AG09319 (cell line): ENCODE measurements at places on chromosomes 13 and 19.

GRCh38 chr13:21039097-21039800 is 22.1 kb downstream of the LATS2 start:
- DNase-seq, result no peak

DNA sequence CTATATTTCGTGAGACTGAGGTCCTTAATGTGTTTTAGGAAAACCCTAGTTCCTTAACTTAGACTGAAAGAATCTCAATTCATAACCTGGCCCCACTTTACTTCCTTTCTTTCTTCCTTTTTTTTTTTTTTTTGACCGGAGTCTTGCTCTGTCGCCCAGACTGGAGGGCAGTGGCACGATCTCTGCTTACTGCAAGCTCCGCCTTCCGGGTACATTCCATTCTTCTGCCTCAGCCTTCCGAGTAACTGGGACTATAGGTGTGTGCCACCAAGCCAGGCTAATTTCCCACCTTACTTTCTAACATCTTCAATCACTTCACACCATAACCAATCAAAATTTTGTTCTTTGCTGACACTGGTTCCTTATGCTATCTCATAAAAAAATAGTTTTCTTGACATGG is 2097.0 kb downstream of the PCDH9 start:
- DNase-seq, result no peak

- no peak for DNase-seq
Measured at GRCh38 chr19:45940515-45940805, 25.9 kb upstream of the NANOS2 start.

GRCh38 chr13:94331281-94331680 is 148.2 kb downstream of the DCT start:
- no peak for DNase-seq

DNA sequence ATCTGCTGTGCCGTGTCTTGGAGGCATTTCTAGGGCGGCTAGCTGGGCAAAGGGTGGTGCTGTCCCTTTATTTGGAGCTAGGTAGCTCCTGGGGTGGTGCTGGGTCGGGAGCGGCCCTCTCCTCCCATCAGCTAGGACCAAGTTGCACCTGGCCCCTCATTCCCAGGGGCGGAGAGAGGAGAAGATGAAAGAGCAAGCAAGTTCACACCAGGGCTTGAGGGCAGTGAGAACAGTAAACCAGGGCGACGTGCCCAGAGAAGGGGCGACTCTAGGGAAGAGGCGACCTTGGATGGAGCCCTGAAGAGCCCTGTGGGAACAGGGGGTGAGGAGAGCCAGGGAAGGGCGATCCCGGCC is 17.0 kb upstream of the KCNN1 start:
- no peak for DNase-seq

- DNase-seq, result no peak
Measured at GRCh38 chr19:1933244-1933643, 7.7 kb upstream of the CSNK1G2 start.

GRCh38 chr13:53276265-53276664 is 247.7 kb downstream of the OLFM4 start:
- DNase-seq, result no peak

GRCh38 chr19:33813391-33814101 is 16.9 kb downstream of the KCTD15 start:
- DNase-seq, result no peak

GRCh38 chr13:65582160-65582559 is 1648.0 kb downstream of the PCDH9 start:
- no peak for DNase-seq

DNA sequence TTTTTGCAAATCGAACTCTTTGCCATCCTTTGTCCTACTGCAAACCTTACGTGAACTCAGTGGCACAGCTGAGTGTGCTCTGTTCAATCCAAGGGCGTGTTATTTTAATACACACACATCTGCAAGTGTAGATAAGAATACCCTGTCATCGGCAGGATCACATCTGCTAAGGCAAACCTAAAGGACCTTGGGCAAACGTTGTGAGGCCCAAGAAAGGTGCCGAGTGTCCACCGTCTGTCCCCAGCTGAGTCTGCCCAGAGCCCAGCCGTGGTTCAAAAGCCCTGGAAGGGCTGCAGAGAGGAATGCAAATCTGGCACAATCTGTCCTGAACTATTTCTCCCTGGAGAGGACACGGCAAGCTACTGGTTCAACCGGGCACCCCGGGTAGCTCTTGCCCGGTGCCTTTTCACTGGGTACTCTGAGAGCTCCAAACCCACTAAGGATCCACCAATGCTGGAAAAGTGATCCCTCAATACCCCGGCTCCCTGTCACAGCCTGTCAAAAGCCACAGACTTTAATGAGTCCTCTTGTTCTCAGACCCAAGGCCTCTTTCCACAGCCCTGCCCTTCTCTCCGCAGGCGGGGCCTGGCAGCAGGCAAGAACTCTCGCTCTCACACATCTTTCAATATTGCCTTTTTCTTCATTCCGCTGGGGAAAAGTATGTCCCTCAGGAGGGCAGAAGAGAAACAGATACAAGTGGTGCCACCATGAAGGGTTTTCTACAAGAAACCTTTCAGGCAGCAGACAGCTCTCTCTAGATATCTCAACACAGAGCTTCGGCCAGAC is 17.0 kb downstream of the SLC7A1 start:
- no peak for DNase-seq

DNA sequence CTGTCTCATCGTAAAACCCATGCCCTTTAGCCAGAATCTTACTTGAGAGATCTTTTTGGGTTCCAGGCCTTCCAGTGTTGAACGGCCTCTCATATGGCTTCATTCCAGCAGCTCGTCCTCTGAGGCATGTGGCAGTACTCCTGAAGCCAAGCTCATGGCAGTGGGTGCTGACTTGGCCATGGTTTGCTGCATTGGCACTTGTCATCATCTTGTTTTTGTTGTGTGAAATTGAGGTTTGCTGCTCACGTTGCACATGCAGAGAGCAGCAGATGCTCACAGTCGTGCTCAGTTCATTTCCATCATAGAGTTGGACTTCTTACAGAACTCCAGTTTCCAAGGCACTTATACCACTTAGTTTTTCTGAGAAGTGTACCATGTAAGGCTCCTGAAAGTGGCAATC is 14.9 kb downstream of the TEX29 start:
- no peak for DNase-seq

DNA sequence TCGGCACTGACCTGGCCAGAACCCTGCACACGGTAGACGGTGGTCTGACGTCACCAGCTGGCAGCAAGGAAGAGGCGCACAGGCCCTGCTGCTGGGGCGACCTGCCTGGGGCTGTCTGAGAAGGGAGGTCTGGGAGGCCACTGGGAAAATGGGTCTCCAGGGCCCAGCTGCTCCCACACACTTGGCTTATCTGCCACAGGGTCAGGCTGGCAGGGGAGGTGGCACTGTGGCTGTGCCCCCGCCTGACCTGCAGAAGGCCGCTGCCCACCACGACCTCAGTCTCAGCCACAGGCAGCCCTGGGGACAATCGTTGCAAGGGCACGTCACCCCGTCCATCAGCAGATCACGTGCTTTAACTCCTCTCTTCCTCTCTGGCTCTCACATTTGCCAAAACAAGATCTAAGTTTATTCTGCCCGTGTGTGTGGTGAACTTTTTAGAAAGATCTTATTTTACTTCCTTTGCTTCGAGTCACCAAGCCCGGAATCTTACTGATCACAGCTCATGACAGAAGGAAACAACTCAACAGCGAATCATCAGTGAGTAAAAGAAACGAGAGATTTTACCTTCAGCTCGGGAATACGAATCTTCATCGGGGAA is 45.2 kb upstream of the RANBP3 start:
- DNase-seq, result no peak

GRCh38 chr19:31960474-31960873 is 384.9 kb upstream of the ZNF507 start:
- DNase-seq, result no peak

GRCh38 chr19:40277356-40278059 is 7.6 kb downstream of the AKT2 start:
- no peak for DNase-seq

DNA sequence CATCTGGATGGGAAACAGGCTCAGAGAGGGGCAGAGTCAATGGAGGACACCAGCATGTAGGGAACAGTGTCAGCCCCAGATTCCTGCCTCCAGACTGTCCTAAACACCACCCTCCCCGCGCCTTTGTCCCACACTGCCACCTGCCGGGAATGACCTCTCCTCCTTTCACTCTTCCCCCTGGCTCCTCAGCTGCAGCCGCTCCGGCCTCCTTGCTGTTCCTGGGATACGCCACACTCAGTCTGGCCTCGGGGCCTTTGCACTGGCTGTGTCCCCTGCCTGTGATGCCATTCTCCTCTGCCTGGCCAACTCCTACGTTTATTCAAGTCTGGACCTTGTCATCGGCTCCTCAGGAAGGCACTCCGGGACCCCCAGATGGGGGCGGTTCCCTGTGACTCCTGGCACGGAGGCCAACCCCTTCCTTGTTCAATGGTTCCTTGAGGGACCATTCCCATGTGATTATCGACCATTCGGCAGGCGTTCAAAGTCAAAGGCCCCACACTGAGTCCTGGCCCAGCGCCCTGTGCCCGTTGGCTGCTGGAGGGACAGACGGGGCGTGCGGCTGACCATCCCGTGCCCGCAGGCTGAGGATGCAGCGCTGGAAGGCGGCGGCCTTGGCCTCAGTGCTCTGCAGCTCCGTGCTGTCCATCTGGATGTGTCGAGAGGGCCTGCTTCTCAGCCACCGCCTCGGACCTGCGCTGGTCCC is 15.8 kb downstream of the FUT6 start:
- DNase-seq, result no peak

- no peak for DNase-seq
Measured at GRCh38 chr19:34808566-34808965, 35.6 kb upstream of the ZNF599 start.
